ENCODE measurements at places on chromosomes 3 and 15. TPM values are rescaled to one million over a fixed set of nuclear protein-coding genes. Genes with fewer than 3 reads are reported as not detected.

ZSCAN2 gene
- 9.7 TPM for total RNA-seq

GRIP2 gene
- total RNA-seq: 0.15 TPM

AP3S2 gene
- total RNA-seq: 68.5 TPM

PRICKLE2 gene
- total RNA-seq: 42.8 TPM

HTR3E gene
- total RNA-seq: not detected

ATP2B2 gene
- total RNA-seq: not detected
